ENCODE measurements at places on chromosomes 2 and 18.

GRCh38 chr2:69943000-69943842 is 18.2 kb downstream of the ASPRV1 start:
- no peak for DNase-seq

DNA sequence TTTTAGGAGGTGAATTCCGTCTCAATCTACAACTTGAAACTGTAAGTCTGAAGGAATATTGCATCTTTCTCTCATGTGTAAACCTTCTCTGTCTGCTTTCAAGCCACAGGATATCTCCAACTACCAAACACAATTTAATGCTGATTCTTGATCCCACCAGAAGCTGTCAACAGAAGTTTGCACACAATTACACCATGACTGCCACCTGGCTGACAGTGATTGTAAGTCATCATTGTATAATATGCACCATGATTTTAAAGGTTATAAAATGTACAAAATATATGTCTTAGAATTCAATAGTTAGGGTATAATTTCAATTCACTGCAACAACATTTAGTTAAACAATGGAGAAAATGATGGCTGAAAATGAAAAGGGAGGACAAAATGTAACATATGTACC is 18.4 kb downstream of the PREPL start:
- DNase-seq, result no peak

- no peak for DNase-seq
Measured at GRCh38 chr2:12071318-12071717, 324.9 kb downstream of the LPIN1 start.

GRCh38 chr2:204021290-204022081 is 84.9 kb downstream of the ICOS start:
- DNase-seq, result no peak

All from activated CD4-positive, CD25-positive, alpha-beta regulatory T cell treated with anti-CD3 and anti-CD28 coated beads, Interleukin-2, amount 50 U/mL, for 72 hours (primary cell).